ENCODE measurements at places on chromosomes 11 and 22.

DNA sequence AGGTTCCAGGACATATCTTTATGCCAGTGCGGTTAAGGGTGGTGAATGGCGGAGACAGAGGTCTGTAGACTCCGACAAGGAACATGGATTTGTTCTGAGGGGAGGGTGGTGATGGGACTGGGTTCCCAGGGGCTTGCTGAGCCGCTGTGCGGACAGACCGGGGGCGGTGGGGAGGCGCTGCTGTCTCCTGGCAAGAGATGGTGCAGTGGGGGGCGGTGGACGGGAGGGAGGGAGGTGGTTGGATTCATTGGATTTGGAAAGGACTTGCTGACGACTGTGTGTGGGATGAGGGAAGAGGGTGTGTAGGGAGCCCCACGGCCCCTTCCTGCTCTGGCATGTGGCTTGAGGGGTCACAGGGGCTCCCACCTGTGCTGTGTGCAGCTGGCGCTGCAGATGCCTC lies 43.2 kb downstream of the FLRT1 start:
- no peak for DNase-seq

DNA sequence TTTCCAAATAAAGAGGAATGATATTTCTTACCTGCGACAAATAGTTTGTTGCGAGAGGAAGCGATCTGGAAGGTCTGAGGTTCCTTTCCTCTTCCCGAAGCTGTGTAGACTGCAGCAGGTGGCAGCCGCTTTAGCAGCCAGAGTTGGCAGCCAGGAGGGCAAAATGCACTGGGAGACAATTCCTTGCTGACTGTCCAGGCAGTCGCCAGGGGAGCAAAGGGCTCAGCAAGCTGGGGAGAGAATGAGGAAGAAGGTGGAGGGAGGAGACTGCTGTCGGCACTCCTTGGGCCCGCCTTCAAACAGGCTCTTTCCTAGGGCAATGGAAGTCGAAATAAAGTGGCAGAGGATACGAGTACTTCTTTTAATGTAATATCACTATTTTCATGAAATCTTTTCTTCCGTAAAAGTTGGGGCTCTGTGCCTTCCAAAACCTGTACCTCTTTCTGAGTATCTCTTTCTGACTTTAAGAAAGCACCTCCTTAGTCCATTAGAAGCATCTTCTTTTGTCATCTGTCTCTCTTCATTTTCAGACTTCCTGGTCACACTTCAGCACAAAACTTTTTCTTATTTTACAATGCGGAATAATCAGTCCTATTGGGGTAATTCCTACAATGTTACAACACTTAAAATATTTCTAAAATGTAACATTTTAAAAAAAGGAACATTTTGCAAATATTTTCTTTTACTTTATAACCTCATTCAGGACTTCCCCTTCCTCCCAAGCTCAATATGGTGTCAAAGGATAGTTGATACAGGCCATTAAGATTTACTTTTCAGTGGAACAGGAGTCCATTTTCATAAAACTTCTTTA lies at the start of gene IL18:
Gene IL18 (minus strand): TSS at position 220 of the 811 bp plus-strand sequence. CDS start 9,041 bp downstream, outside the sequence.
- no peak for DNase-seq

GRCh38 chr11:20114588-20114987 lies 45.7 kb downstream of the DBX1 start:
- DNase-seq: no peak

DNA sequence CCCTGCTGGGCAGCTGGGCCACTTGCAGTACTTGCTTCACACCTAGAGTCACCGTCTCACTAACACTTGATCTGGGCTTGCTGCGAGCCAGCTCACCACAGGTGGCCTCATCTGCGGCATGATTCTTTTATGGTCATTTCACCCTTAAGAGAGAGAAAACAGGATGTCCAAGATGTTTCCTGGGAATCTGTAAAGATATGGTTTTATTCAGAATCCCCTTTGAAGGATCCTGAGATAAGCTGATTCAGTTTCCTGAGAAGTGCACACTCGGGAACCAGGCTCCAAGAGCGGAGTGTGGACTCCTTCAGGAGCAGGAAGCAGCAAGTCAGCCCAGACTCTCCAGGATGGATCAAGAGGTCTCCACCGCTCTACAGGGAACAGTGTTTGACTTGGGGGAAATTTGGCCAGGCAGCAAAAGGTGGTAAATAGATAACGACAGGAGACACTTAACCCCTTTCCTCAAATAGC lies 21.8 kb upstream of the TP53AIP1 start:
- no peak for DNase-seq

GRCh38 chr11:34341931-34342533 lies 15.8 kb downstream of the ABTB2 start:
- no peak for DNase-seq

DNA sequence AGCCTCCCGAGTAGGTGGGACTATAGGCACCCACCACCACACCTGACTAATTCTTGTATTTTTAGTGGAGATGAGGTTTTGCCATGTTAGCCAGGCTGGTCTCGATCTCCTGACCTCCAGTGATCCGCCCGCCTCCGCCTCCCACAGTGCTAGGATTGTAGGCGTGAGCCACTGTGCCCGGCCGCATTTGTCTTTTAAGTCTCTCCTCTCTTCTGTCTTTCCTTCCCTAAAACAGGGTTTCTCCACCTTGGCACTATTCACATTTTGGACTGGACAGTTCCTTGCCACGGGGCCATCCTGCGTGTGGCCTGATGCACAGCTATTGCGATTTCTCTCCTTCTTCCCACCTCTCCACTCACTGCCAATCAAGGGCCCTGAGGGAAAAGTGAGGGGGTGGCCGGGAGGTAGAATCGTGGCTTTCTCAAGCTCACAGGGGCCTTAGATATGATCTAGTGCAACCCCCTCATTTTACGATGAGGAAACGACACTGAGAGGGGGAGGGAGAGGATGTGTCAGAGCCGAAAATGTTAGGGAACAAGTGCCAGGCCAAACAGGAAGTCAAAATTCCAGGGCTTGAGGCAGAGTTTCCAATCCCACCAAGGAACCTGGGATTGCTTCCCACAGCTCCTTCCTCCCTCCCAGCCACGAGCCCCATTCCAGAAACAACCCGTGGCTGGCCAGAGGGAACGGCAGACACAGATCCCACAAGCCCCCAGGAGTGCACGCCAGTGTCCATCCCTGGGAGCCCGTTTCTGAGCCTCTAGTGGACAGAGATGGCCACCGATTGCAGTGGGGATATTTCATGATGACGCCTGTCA lies 21.2 kb downstream of the SCGB1A1 start:
- DNase-seq: no peak

- no peak for DNase-seq
These were observed at the start of gene THY1 for GRCh38 chr11:119422809-119423508. Gene THY1, minus strand, starts transcription at chr11:119423172. Its CDS starts 2,267 bp downstream, at chr11:119420905.

- no peak for DNase-seq
These were observed 246.8 kb upstream of the KIRREL3 start for GRCh38 chr11:127247261-127247851.

All from SHP77 treated with DMSO at 0.1 percent for 48 hours (cell line).